ENCODE measurements at places on chromosomes 6 and 20.

DNA sequence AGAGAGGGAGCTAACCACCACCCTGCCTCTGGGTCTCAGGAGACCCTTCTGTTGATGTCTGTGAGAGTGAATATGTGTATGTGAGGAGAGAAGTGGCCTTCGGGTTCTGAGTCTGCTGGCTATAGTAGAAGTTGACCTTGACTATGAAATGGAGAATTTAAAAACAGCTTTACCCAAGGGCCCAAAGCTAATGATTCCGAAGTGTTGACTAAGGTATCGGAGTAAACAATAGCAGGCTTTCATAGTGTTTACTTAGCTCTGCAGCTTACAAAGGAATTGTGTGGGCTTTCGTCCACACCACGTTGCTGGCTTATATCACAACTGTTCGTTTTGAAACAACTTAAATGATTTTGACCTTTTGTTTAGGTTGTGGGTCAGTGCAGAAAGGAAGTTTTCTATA lies 126.5 kb upstream of the JAG1 start:
- no peak for DNase-seq

DNA sequence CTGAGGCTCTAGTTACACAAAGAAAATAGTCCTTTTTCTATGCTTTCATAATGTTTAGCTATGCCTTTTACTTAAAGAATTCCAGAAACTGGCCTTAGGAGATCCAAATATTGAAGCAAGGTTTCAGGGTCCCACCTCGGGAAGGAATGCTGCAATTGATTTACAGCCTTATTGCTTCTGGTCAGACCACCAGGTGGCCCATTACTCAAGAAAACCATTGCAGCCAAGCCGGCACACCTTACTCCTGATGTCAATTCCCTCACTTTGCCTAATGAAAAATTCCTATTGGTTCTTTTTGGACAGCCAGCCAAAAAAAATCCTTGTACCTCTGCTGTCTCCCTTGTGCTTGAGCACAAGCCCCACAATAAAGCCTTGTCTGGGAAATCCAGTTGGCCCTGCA lies 173.9 kb downstream of the LMBRD1 start:
- no peak for DNase-seq

DNA sequence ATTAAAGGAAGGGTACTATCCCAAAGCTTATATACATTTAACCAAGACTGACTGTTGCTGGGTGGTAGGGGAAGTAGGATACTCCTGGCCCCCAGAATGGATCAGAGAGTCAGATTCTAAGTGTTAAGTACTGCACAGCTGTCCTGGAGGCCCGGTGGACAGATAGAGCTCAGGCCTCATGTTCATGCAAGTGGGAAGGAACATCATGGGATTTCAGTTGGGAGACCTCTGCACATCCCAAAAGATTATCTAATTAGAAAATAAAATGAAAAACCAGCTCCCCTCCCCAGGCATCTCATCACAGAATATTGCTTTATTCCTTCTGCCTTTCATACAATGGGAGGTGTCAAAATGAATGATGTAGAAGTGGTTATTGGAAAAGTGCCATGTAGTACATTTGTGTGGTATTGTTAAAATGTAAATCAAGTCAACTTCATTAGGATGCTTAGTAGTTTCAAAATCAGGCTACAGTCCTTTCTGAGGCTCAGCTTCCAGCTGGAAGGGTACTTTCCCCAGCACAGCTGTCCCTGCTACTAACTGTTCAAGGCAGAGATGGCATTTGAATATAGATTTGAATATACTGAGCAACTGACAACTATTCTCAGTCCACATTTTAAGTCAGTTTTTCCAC lies 82.9 kb downstream of the SLC35B3 start:
- DNase-seq = no peak

- no peak for DNase-seq
Observed at GRCh38 chr6:33787954-33788693, 806 bp downstream of the LEMD2 start.

GRCh38 chr6:33280539-33280938 lies 3.6 kb downstream of the B3GALT4 start:
- no peak for DNase-seq

- DNase-seq = no peak
Observed at GRCh38 chr20:38878866-38879265, 47.4 kb upstream of the FAM83D start.

GRCh38 chr6:163748886-163749285 lies 334.4 kb downstream of the QKI start:
- no peak for DNase-seq

GRCh38 chr6:17585766-17586490 lies 14.2 kb upstream of the FAM8A1 start:
- no peak for DNase-seq

- no peak for DNase-seq
Observed at GRCh38 chr6:25025248-25025918, 89.6 kb upstream of the RIPOR2 start.

- DNase-seq = no peak
Observed at GRCh38 chr6:119934816-119935215, 585.3 kb upstream of the MAN1A1 start.

GRCh38 chr6:29368765-29369164 lies at the start of gene OR5V1:
Gene OR5V1 (minus strand): TSS chr6:29368865. CDS start chr6:29356195, 12,670 bp downstream.
- DNase-seq = no peak

GRCh38 chr6:156840606-156841005 lies 63.4 kb downstream of the ARID1B start:
- no peak for DNase-seq

- no peak for DNase-seq
Observed at GRCh38 chr20:33250666-33251065, 14.9 kb downstream of the BPIFA1 start.

DNA sequence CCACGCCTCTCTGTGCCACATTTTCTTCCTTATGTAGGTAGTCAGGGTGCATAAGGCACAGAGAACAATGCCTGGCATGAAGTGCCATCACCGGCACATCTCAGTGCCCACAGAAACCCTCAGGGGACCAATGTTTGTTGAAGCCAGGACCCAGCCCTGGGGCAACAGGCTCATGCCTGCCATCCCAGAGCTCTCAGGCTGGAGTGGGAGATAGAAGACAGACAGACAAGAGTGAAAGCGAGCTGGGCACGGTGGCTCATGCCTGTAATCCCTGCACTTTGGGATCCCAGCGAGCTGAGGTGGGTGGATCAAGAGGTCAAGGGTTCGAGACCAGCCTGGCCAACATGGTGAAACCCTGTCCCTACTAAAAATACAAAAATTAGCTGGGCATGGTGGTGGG lies 13.5 kb downstream of the EFCAB8 start:
- DNase-seq = no peak

Measured in stimulated activated CD4-positive, alpha-beta T cell treated with anti-CD3 and anti-CD28 coated beads, Interleukin-1b, Interleukin-23, amount 100 ng/mL, for 1 hour (primary cell).